Right hindlimb (tissue), 1 donor: ENCODE measurements at places on chromosomes 12 and 14.

GRCh38 chr12:53094394-53094787 lies 3.1 kb upstream of the IGFBP6 start:
- DNase-seq: no peak

- DNase-seq: no peak
Observed at GRCh38 chr12:77845831-77846230, 15.1 kb downstream of the NAV3 start.

- DNase-seq: peak; percentile 23
Observed at GRCh38 chr12:82174936-82175335, 183.3 kb downstream of the CCDC59 start.

- DNase-seq: no peak
Observed at GRCh38 chr14:71169861-71170260, 262.6 kb downstream of the PCNX1 start.

DNA sequence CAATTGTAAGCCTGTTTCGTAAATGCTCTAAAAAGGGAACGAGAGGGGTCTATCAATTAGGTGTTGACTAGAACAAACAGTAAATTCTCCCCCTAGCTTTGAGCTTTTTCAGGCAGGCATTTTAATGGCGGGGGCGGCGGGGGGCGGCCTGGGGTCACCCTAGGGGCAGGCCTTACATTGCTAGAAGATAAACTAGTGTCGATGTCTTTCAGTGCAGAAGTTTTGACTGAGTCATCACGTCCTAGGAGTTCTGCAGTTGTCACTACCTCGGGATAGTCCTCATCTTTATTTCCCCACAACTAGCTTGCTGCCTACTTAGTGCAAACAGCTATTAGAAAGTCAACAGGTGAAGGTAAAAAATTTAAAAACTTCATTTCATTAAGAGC lies 1.6 kb downstream of the ATP6V1D start:
- DNase-seq: no peak

GRCh38 chr14:97747316-97747715 lies 950.1 kb downstream of the VRK1 start:
- DNase-seq: no peak

DNA sequence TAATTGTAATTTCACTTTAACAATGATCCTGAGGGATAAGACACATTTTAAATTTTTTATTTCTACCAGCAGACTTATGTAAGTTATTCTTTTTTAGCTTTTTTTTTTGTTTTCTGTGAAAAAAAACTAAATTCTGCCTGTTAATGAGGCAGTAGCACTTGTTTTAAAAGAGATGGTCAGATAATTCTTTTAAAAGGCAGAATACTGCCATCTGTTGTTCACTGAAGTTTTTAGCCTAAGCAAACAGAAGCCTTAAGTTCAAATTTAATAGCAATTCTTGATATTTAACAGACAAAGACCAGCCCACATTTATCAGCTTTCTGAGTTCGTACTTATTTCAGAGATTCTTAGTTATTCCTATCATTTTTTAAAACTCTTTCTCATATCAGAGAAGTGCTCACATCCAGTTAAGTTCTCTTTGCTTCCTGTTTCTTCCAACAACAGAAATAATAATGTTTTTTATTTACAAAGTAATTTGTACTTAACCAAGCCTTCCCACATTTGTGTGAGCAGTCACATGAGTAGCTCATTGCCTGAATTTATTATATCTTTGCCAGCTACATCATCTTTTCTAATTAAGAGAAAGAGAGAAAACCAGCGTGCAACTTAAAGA lies 93.4 kb upstream of the SLCO1C1 start:
- no peak for DNase-seq

DNA sequence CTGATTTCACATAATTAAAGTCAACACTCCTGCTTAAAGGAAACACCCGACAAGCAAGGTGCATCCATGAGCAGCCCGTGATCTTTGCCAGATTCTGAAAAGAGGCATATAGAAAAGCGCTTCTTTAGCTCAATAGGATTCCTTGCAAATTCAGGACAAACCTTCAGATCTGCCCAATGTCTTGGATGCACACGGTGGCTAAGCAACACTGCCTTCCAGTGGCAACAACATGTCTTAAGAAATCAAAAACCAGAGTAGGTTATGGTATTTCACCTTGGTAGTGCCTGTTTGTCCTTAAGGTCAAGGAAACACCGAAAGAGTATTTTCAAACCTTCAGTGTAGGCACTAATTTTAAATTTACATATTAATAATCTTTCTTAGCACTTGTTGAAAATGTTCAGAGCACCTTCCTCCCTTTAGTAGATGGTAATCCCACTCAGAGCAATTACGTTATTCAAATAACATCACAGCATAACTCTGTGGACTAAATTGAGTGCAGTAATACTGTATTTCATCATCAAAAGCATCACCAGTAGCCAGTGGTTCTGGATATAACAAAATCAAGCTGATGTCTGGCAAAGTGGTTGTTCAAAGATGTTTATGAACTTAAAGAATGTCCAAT lies 58.0 kb upstream of the CDKN3 start:
- DNase-seq: no peak

DNA sequence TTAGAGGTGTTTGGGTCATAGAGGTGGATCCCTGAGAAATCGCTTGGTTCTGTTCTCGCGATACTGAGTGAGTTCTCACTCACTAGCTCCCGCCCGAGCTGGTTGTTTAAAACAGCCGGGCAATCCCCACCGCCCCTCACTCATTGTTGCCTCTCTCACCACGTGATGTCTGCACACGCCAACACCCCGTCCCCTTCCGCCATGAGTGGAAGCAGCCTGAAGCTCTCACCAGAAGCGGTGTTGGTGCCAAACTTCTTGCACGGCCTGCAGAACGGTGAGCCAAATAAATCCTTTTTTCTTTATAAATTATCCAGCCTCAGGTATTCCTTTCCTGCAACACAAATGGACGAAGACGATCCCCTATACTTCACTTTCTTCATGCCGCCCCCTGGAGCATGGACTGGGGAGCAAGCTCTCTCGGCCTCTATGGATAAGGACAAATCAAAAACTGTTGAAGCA lies 45.4 kb upstream of the CCND2 start:
- DNase-seq: no peak

- DNase-seq: no peak
Observed at GRCh38 chr12:62537551-62537950, 70.9 kb downstream of the MON2 start.

- no peak for DNase-seq
Observed at GRCh38 chr12:87082756-87083155, 826.6 kb upstream of the MGAT4C start.

GRCh38 chr12:2456813-2457186 lies 338.0 kb upstream of the FKBP4 start:
- no peak for DNase-seq

- no peak for DNase-seq
Observed at GRCh38 chr12:110841007-110841406, 5.8 kb upstream of the CCDC63 start.

GRCh38 chr14:59600211-59600945 lies 23.8 kb upstream of the CCDC175 start:
- DNase-seq: no peak

- no peak for DNase-seq
Observed at GRCh38 chr12:27709932-27710591, 570 bp upstream of the MRPS35 start.

GRCh38 chr14:87148655-87149054 lies 844.3 kb downstream of the GALC start:
- no peak for DNase-seq

GRCh38 chr12:12153596-12153995 lies 82.9 kb downstream of the BCL2L14 start:
- DNase-seq: no peak

DNA sequence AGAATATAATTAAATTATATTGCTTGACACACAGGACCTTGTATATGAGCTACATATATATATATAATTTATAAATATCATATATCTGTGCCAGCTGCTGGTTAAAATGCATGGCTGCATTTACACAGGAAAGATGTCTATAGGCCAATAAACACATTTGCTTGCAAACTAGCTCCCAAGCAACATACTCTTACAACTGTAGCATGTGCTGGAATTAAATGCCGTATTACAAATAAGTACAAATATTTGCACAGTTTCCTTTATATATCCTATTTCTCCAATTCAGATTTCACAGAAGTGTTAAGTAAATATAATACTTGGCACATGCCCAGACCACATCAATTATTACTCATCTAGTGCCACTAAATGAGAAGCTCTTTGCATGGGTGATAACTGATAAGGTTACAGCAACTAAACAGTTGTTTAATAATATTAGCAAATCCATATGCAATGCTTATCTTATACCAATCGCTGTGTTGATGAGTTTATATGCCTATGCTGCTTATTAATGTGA lies 66.7 kb upstream of the E2F7 start:
- no peak for DNase-seq

DNA sequence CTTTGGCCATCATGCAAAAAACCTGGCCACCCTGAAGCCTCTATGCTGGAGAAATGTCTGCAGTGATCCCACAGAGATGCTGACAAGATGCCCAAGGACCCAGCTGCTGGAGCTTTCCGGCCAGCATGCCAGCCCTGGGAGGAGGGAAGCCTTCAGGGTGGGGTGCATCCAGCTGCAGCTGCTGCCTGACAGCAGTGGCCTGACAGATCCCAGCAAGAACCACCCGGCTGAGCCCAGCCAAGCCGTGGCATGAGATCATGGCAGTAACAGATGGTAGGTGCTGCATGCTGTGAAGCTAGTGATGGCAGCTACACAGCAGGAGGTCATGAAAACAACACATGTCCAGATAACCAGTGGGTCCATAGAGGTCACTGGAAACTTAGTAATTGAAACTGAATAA lies 13.8 kb downstream of the CLBA1 start:
- no peak for DNase-seq

DNA sequence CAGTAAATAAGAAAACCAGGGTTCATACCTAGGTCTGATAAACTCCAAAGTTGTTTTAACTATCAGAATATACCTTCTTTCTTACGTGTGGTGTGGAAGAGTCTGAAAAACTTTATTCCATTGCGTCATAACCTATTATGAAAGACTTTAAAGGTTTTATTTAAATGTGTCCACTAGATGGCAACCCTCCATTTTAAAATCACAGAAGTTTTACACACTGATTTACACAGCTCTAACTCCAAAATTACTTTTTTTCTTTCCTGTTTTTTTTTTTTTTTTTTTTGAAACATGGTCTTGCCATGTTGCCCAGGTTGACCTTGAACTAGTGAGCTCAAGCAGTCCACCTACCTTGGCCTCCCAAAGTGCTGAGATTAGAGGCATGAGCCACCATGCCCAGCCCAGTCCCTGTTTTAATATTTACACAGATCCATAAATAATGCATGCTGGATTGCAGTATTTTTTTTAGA lies 17.3 kb upstream of the TMPRSS12 start:
- DNase-seq: no peak

DNA sequence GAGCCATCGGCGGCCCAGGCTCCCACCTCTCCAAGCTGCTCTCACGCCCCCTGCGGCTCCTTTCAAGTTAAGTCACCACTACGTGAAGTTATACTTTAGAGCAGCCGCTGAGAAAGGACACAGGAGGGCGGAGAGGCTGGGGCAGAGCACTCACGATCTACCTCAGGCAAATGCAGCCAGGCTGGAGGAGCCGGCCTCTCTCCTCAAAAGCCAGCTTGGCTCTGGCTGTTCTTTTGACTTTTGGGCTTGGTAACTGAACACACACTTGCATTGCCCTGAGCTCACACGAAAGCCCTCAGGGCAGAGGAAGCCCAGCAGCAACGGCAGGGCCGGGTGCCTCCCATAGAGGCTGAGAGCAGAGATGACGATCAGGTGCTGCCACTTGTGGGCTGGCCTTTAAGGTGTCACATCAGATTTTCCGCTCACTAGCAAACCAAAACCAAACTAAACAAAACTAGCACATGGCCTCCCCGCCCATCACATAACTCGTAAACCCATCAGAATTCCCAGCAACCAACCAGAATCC lies 75.2 kb downstream of the PITPNM2 start:
- peak; percentile 73 for DNase-seq

GRCh38 chr12:75170640-75171185 lies 38.9 kb downstream of the KCNC2 start:
- no peak for DNase-seq

DNA sequence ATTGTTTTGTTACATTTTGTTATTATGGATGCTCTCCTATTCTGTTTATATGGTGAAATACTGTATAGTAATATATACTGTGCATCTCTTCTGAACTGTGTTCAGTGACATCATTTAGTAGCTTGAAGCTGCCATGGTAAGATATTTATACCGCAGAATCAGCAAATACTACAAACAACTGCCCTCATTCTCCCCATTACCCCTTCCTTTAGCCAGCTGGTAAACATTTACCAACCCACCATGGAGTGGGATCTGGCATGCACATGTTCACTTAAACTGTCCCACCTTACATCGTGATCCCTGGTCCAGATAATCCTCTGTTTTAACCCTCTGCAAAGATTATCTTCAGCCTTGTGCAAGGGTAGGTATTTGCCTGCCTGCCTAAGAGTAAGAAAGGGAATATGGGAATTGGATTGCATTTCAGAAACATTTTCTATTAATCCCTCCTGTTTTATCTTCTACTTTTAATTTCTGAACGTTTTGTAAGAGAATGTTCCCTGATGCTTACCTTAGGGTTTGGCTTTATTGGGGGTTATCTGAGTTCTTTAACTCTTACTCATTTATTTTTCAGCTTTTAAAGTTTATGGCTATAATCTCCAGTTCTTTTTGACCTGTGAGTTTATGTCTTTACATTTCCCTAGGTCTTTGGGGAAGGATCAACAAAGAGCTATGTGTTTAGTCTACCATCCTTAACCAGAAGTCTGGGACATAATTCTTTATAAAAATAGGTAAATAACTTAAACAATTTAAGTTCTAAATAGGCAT lies 46.5 kb downstream of the FBXO34 start:
- DNase-seq: no peak

GRCh38 chr14:28057359-28058296 lies 709.0 kb upstream of the FOXG1 start:
- no peak for DNase-seq

- DNase-seq: no peak
Observed at GRCh38 chr14:61284001-61284400, 2.9 kb upstream of the TMEM30B start.

- DNase-seq: peak; percentile 24
Observed at GRCh38 chr14:57833323-57833722, 32.6 kb downstream of the SLC35F4 start.

- no peak for DNase-seq
Observed at GRCh38 chr12:24705741-24706358, 243.1 kb downstream of the BCAT1 start.

GRCh38 chr14:68158640-68159039 lies 339.1 kb downstream of the RAD51B start:
- no peak for DNase-seq

GRCh38 chr14:70665448-70666360 lies 24.0 kb downstream of the TTC9 start:
- DNase-seq: no peak

DNA sequence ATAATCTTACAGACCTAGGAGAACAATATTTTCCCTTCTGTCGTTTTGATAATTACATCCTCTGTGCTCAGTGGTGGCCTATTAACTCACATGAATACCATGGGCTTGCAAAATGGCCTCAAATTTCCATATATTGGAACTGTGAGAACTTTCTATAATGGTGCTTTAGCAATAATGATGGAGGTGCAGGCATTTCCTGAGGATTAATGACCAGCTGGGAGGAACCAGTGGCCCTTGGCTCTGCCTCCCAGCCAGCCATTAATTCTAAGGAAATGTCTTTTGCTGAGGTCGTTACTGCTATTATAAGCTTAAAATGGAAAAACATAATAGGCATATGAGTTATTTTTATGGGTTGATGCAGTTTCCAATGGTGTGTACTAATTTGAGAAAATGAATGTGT lies 33.6 kb downstream of the HMGA2 start:
- no peak for DNase-seq

- no peak for DNase-seq
Observed at GRCh38 chr14:64454671-64455070, 10.6 kb upstream of the AKAP5 start.

GRCh38 chr12:48165089-48165981 lies 8.0 kb upstream of the ASB8 start:
- peak; percentile 30 for DNase-seq

- no peak for DNase-seq
Observed at GRCh38 chr14:103538291-103539055, 9.5 kb downstream of the TRMT61A start.
